Colonic mucosa (tissue), 4 donors: ENCODE measurements at places on chromosomes 7 and 10. TPM values are rescaled to one million over a fixed set of nuclear protein-coding genes. Genes with fewer than 3 reads are reported as not detected.

The SORCS1 gene
- total RNA-seq = 0.40 TPM

DNA sequence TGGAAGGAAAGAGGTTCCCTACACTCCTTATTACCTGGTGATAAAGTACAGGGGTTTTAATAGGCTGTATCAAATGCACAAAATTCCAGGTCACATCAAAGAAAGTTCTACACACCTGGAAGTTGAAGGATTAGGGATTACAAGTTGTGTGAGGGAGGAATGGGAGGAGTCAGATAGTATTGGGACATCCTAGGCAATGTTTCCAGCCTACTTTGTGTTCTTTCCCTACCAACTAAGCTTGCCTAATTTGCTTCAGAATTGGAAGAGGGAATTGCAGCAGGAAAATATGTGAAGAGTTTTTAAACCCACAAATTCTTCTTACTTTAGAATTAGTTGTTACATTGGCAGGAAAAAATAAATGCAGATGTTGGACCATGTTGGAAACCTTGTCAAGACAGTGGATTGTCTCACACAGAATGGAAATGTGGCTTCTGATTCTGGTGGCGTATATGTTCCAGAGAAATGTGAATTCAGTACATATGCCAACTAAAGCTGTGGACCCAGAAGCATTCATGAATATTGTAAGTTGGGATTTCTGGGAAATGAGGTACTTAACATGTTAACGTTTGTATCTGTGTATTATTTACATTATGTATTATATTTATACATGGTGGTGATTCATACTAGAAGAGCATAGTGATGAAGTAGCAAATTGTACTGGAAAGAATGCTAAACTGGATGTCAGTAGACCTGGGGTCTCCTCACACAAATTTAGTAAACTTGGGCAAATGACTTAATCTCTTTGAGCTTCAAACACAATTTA lies at the start of gene LIPM:
Gene LIPM, plus strand, starts transcription at position 208 of the 763 bp plus-strand sequence. Its CDS starts 167 bp downstream, at position 375.
- no peak for DNase-seq

The ANXA8L1 gene
- not detected for total RNA-seq

The ABCC2 gene
- total RNA-seq = 0.45 TPM

The PLCE1 gene
- total RNA-seq = 42.4 TPM

GRCh38 chr10:94316560-94316959 lies 46.2 kb downstream of the NOC3L start:
- DNase-seq = no peak

DNA sequence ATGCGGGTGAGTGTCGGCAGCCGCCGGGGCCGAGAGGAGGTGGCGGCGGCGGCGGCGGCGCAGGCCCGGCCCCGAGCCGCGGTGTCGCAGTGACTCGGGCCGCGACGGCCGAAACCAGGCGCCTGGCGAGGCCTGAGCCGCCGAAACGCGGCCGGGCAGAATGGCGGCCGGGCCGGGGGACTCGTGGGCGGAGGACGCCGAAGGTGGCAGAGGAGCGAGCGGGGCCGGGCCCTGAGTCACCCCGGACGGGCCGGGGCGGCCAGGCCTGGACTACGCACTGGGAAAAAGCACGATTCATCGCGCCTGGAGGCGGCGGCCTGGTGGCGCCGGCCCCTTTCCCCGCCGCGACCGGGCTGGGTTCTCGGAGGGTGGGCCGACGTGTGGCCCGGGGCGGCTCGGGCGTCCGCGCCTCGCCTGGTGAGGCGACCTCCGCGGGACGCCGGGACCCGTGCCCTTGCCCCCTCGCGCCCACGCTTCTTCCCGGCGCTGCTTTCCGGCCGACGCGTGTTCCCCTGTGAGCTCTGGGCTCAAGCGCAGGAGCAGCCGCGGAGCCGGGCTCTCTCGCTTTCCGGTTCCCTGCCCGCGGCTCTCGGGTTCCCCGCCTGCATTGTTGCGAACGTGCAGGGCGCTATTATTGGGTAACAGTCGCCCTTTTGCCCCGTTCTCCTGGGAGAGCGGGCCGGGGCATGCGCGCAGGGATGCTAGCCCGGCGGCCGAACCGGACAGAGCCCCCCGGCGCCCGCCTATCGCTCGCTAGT lies 500 bp downstream of the CUL1 start:
- DNase-seq = peak; percentile 37

The CDH23 gene
- total RNA-seq = 1.4 TPM

The TFR2 gene
- total RNA-seq = 1.8 TPM

DNA sequence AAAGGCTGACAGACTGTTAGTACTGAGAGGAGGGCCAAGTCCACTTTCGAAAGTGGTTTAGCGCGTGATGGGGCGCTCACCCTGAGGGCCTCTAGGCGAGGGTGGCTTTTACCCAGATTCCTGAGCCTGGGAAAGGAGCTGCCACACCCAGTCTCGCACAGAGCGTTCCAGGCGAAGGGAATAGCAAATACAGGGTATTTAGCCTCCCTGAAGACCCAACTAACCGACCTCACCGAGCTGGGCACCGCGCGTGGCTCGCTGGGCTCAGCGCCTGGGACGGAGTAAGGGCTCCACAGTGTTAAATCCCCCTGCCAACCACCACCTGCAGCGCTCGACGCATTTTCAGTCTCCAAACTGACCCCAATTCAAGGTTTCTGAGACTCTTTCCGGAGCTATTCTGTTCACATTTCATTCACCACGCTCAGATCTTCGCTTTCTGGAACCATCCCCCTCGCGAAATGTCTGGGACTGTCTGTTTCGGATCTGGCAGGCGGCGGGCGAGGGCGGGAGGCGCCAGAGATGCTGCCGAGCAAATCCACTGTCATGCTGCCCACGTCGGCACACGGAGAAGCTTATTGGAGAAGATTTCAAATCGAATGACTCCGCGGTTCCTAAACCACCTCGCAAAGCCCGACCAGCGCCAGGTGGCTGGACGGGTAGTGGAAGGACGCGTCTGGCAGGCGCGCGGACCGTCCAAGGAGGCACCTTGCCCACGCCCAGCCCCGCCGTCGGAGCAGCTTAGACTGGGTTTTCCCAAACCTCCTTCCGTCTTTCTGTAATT lies 1.4 kb upstream of the OSBPL3 start:
- peak; percentile 69 for DNase-seq

The KCNMA1 gene
- total RNA-seq = 44.5 TPM

- no peak for DNase-seq
These were observed 456.5 kb downstream of the GATA3 start for GRCh38 chr10:8511026-8511425.

GRCh38 chr7:40720416-40720815 lies 585.6 kb downstream of the SUGCT start:
- DNase-seq = no peak

The TMEM26 gene
- total RNA-seq = 0.32 TPM

The SMKR1 gene
- total RNA-seq = 0.32 TPM

- DNase-seq = no peak
These were observed 80.5 kb downstream of the KCNMA1 start for GRCh38 chr10:77556990-77557601.

The STAG3 gene
- 1.4 TPM for total RNA-seq

The CTBP2 gene
- total RNA-seq = 106 TPM

DNA sequence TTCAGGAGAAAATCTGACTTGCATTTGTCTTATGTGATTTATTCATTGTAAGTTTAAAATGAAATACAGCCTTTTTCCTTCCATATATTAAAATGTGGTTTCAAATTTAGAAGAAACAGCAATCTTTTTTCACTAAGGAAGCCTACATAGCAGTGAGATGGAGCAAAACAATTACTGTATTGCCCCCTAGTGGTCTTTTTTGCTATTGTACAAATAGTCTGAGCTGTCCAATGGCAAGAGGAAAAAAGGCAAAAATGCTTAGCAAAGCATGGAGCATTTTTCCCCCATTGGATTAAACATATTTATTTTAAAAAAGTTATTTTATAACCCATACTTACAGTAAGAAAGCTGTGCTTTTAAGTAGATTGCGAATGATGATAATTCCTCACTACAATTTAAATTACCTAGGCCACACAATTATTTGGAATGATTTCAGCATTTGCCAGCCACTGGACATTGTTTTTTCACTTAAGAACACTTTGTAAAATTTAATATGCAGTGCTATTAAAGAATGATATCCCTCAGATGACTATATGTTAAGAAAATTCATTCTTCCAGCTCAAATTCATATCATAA lies 119.5 kb downstream of the CPED1 start:
- no peak for DNase-seq

The MACC1 gene
- total RNA-seq = 12.8 TPM

DNA sequence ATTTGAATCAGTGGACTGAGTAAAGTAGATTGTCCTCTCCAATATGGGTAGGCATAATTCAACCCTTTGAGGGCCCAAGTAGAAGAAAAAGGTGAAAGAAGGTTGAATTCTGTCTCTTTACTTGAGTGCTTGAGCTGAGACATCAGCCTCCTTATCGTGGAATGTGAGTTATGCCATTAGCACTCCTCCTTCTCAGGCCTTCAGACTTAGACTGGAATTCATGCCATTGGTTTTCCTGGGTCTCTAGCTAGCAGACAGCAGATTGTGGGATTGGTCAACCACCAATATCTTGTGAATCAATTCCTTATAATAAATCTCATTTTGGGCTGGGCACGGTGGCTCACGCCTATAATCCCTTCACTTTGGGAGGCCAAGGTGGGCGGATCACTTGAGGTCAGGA lies 89.2 kb downstream of the CUL2 start:
- DNase-seq = no peak

- no peak for DNase-seq
These were observed 3.6 kb upstream of the HTR5A start for GRCh38 chr7:155066417-155066950.

- DNase-seq = no peak
These were observed 37.0 kb upstream of the LRRC17 start for GRCh38 chr7:102875700-102876295.

- no peak for DNase-seq
These were observed 215.3 kb downstream of the MAD1L1 start for GRCh38 chr7:2017481-2017891.

DNA sequence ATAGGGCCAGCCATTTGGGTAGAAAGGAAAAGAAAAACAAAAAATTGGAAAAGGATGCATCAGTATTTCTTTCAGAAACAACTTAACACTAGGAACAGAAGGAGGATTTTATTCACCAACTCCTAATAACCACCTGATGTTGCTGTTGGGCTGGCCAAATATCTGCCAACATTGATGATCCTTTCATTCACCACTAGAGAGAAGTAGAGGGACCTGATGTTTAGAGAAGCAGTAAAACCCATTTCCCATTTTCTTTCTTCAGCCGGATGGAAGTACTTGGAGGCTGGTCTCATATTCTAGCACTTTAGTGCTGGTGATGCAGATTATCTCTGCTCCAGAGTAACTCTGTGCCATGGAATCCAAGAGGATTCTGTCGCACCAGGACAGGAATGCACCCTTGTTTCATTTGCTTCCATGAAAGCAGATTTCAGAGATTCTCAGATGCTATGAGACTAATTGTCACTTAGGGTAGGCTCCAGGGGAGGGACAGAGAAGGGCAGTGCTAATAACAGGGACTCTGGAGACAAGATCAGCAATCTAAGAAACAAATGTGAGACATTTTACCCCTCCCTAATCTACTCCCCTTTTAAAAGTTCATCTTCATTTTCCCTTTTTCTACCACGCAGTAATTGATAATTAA lies 3.1 kb downstream of the KLLN start:
- no peak for DNase-seq

The CLEC2L gene
- not detected for total RNA-seq

DNA sequence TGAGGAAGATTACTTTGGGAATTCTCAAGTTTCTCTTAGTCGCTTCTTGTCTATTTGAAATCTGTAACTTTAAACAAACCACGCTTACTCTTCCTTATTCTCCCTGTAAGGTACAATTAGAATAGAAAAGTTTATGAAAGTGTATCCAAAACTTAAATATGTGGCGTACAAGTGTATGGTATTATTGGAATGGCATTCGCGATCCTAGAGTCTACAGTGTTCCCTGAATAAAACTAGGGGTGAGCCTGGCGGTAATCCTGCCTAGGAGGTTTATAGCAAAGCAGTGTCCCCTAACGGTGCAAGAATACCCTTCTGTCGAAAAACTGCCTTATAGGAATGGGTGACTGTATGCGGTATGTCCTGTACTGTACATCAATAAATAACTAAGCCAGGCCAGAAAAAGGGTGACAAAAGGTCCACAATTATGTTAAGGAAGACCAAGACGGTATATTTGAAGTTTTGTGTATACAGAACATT lies 1.2 kb downstream of the TASOR2 start:
- no peak for DNase-seq

The CPEB3 gene
- total RNA-seq = 7.9 TPM

DNA sequence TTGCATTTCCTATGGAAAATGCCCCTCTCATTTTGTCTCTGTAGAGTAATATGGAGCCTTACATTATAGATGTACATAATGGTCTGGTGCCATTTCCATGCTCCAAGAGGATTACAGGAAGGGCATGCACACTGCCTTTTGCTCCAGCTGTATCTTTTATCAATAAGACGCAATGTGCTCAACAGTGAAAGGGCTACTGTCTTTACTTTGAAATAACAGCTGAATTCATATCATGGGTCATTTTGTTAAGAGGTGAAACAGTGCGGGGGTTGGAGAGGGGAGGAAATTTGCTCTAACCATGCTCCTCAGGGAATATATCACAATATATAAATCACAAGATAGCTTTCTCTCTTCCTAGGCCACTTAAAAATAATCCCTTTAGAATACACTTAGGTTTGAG lies 77.7 kb downstream of the ICA1 start:
- DNase-seq = no peak

DNA sequence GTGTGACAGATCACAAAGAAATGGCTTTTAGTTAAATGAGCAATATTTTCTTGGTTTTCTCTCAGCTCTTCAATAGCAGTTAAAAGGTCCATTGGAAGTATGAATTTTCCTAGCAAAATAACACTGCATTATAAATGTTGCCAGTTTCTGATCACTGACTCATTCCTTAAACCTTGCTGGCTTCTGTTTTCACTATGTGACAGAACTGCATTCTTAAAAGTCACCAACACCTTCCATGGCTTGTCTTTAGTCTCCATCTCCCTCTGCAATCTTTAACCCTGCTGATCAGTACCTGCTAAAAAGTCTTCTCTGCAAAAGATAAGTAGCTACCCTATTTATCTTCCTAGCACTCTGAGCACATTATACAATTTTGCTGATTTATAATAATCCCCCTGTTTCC lies 405.0 kb upstream of the LRRN3 start:
- no peak for DNase-seq

DNA sequence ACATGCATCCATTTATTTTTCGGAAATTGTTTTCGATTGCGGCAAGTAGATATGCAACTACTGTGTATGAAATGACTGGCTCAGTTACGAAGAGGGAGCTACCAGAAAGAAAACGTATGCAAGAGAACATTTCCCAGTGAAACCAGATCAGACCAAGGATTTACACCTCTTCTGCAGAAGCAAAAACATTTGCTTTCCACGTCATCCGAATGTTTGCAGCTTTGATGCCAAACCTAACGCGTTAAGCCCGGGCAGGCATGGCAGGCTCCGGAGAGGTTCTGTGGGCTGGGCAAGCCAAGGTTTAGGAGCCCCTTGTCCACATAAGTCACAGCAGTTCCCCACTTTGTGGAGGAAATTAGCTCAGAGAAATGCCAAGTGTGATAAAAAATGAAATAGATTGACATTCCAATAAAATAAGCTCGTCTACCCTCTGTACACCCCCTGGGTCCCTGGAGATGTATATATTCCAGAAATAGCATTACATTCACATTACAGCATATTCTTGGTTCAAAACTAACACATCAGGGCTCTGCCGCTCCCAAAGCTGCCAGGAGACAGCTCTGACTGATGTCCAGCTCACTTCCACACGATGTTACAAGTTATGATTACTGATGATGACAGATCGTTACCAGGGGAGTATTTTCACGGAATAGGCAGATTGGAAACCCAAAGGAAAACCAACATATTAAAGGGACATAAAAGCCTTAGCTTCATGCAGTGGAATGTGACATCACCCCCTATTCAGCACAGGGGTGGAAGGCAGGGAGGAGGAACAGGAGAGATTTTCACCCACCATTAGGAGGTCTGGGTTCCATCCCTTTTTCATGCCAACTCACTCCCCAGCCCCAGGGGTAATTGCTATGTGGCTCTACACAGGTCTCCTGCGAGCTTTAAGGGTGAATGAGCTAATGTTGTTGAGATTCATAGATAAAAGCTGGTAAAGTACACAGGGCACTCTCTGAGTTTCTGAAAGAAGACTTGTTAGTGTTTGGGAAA lies 81.5 kb downstream of the LYZL1 start:
- no peak for DNase-seq
